ENCODE measurements at places on chromosomes 1 and 21.
A peak's percentile ranks its signal among the peaks of the same experiment; 100 is the strongest.

GRCh38 chr21:38709876-38710275 is 95.9 kb upstream of the ETS2 start:
- H3K27me3 ChIP-seq = peaks cover 17% of the 10 kb centered on the region
- H3K27ac ChIP-seq = no peak overlapping the region
- no peaks in the 10 kb centered on the region for H3K4me1 ChIP-seq

GRCh38 chr1:210291786-210292230 is 36.9 kb upstream of the HHAT start:
- no peaks in the 10 kb centered on the region for H3K36me3 ChIP-seq
- no peak for DNase-seq
- peaks cover 74% of the 10 kb centered on the region for H3K27me3 ChIP-seq
- H3K27ac ChIP-seq = no peak overlapping the region
- peaks cover 5% of the 10 kb centered on the region for H3K4me1 ChIP-seq

DNA sequence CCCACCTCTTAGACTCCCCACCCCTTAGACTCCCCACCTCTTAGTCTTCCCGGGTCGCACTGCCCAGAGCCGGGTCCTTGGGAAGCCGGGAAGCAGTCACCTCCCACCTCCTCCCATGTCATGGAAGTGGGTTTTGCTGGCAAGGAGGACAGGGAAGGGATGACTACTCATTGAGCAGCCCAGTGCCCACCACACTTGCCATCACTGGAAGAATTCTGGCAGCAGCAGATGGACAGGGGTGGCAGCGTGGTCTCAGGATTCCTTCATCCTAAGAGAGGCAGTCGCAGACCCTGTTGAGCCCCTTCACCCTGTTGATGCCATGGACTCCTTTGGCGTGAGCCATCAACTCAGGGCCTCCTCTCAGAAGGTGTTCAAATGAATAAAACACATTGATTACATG is 140.8 kb downstream of the PGBD5 start:
- peaks cover 13% of the 10 kb centered on the region for H3K4me1 ChIP-seq
- peaks cover 4% of the 10 kb centered on the region for H3K27me3 ChIP-seq
- H3K4me3 ChIP-seq = no peak overlapping the region
- peaks cover 28% of the 10 kb centered on the region for H3K36me3 ChIP-seq

GRCh38 chr1:180188684-180189175 is 34.1 kb downstream of the QSOX1 start:
- no peak overlapping the region for H3K27ac ChIP-seq
- H3K36me3 ChIP-seq = peaks cover 77% of the 10 kb centered on the region
- peaks cover 5% of the 10 kb centered on the region for H3K4me1 ChIP-seq
- H3K27me3 ChIP-seq = no peaks in the 10 kb centered on the region
- H3K4me3 ChIP-seq = no peak overlapping the region

DNA sequence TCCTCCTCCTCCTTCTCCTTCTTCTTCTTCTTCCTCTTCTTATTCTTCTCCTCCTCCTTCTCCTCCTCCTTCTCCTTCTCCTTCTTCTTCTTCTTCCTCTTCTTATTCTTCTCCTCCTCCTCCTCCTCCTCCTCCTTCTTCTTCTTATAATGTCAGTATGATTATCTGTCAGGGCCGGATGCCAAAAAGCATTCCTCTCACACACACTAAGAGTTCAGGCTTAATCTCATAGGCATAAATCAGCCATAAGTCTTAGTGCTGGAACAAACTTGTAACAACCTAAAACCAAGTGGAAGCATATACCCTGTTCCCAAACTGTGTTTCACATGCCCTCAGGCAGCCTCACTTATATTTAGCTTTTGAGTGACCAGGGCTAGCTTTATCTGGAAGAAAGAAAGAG is 240.3 kb downstream of the LMX1A start:
- no peak for DNase-seq
- H3K4me3 ChIP-seq = no peak overlapping the region
- peaks cover 47% of the 10 kb centered on the region for H3K27me3 ChIP-seq
- no peaks in the 10 kb centered on the region for H3K36me3 ChIP-seq

- H3K4me3 ChIP-seq = no peak overlapping the region
- no peak for DNase-seq
- H3K27ac ChIP-seq = no peak overlapping the region
- no peaks in the 10 kb centered on the region for H3K27me3 ChIP-seq
- H3K4me1 ChIP-seq = no peaks in the 10 kb centered on the region
Measured at GRCh38 chr1:191760016-191760415, 398.2 kb upstream of the RGS18 start.

- H3K27me3 ChIP-seq = no peaks in the 10 kb centered on the region
- no peaks in the 10 kb centered on the region for H3K36me3 ChIP-seq
- no peak overlapping the region for H3K4me3 ChIP-seq
- no peak for DNase-seq
- no peaks in the 10 kb centered on the region for H3K4me1 ChIP-seq
Measured at GRCh38 chr21:27114111-27114510, 147.2 kb upstream of the ADAMTS5 start.

GRCh38 chr1:232136136-232136535 is 493.8 kb downstream of the SIPA1L2 start:
- H3K27me3 ChIP-seq = peaks cover 19% of the 10 kb centered on the region
- H3K36me3 ChIP-seq = no peaks in the 10 kb centered on the region
- no peak overlapping the region for H3K4me3 ChIP-seq
- H3K27ac ChIP-seq = no peak overlapping the region
- no peaks in the 10 kb centered on the region for H3K4me1 ChIP-seq

DNA sequence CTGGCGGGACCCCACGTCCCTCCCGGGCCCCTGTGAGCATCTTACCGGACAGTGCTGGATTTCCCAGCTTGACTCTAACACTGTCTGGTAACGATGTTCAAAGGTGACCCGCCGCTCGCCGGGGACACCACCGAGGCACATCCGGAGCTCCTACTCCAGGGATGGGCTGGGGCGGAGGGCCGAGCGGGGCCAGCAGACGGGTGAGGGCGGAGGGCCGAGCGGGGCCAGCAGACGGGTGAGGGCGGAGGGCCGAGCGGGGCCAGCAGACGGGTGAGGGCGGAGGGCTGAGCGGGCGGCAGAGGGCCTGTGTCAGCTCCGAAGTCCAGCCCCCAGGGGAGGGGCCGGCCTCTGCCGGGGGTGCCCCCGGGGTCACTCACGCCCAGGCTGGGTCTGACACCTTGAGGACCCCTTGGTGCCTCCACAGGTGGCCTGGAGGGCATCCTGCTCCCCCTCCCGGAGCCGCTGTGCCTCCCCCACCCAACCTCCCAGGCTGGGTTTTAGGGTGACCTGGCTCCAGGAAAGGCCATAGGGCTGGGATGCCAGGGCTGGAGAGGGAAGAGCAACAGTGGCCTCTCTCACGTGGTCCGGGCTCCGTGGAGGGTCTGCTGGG is 5.7 kb upstream of the TTLL10 start:
- H3K4me3 ChIP-seq = no peak overlapping the region
- H3K27me3 ChIP-seq = peaks cover 9% of the 10 kb centered on the region
- no peak overlapping the region for H3K27ac ChIP-seq
- DNase-seq = no peak
- H3K4me1 ChIP-seq = peaks cover 13% of the 10 kb centered on the region
- no peaks in the 10 kb centered on the region for H3K36me3 ChIP-seq

- no peak within 1 kb of the TSS for H3K27ac ChIP-seq
- peaks cover 5% of the 10 kb centered on the region for H3K36me3 ChIP-seq
- DNase-seq = no peak
- H3K4me1 ChIP-seq = no peaks in the 10 kb centered on the region
- peaks cover 4% of the 10 kb centered on the region for H3K27me3 ChIP-seq
- H3K4me3 ChIP-seq = no peak within 1 kb of the TSS
Measured at GRCh38 chr1:17755120-17755519, at the start of gene ACTL8. ACTL8 (plus strand) TSS chr1:17755333; CDS start chr1:17823009, 67,676 bp downstream.

DNA sequence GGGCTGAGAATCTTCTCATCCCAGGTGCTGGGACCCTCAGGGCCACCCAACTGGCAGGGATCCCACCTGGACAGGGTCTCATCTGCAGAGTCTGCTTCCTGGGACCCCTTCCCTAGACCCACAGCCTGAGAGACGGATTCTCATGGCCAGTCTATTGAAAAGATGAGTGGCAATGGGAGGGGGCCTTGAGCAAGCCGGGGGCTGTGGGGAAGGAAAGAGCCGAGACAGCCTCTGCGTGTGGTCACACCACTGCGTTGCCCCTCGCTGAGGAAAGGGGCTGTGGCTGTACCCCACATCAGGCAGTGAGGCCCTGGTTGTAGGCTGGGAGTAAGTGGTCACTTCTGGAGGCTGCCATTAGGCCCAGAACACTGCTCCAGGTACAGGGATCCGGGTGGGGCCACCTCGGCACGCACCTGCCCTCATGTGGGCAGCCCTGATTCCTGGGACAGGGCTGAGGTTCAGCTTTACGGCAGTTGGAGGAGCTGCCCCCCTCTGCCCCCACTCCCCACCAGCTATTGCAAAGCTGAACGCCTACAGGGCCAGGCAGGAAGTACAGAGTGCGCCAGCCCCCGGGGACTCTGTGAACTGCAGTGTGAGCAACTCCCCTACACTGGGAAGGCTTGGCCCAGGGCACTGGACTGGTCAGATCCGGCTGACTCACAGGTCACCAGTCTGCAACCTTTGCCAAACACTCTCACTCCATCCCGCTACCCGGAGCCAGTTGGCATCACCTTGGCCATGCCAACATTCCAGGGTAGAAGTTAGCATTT is 106.9 kb downstream of the RIPK4 start:
- no peak overlapping the region for H3K27ac ChIP-seq
- H3K27me3 ChIP-seq = peaks cover 27% of the 10 kb centered on the region
- no peaks in the 10 kb centered on the region for H3K36me3 ChIP-seq
- no peak overlapping the region for H3K4me3 ChIP-seq

- H3K4me1 ChIP-seq = no peaks in the 10 kb centered on the region
- no peak for DNase-seq
- no peaks in the 10 kb centered on the region for H3K36me3 ChIP-seq
- H3K4me3 ChIP-seq = no peak overlapping the region
- H3K27ac ChIP-seq = no peak overlapping the region
- no peaks in the 10 kb centered on the region for H3K27me3 ChIP-seq
Measured at GRCh38 chr1:160415696-160416290, 15.4 kb downstream of the VANGL2 start.

DNA sequence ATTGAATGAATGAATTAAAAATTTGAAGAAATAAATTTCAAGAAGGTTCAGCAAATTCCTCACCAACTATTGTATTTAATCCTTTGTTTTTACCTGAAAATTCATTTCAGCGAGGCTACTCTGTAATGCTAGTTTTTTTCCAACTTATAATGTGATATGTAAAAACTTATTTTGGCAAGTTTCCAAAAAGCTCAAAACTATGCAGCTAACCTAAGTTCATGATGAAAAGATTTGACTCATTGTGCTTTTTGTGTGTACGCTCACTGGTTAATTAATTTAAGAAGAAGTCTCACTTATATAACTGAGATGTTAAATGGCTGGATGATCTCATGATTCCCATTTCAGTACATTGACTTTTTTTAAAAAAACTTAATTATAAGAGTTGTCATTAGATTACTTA is 196.0 kb upstream of the SAMSN1 start:
- H3K36me3 ChIP-seq = no peaks in the 10 kb centered on the region
- no peak overlapping the region for H3K4me3 ChIP-seq
- H3K27ac ChIP-seq = no peak overlapping the region
- no peak for DNase-seq

GRCh38 chr1:206864939-206865671 is at the start of gene IL20:
IL20 (plus strand) TSS chr1:206865623; CDS start chr1:206865853, 230 bp downstream.
- no peak within 1 kb of the TSS for H3K27ac ChIP-seq
- peak; percentile 89 for DNase-seq
- H3K4me1 ChIP-seq = peaks cover 23% of the 10 kb centered on the region
- H3K27me3 ChIP-seq = peaks cover 7% of the 10 kb centered on the region
- H3K4me3 ChIP-seq = no peak within 1 kb of the TSS

- DNase-seq = peak; percentile 46
- no peak overlapping the region for H3K4me3 ChIP-seq
- H3K36me3 ChIP-seq = no peaks in the 10 kb centered on the region
- peaks cover 3% of the 10 kb centered on the region for H3K27me3 ChIP-seq
- H3K27ac ChIP-seq = no peak overlapping the region
- no peaks in the 10 kb centered on the region for H3K4me1 ChIP-seq
Measured at GRCh38 chr1:229714964-229715603, 89.0 kb downstream of the URB2 start.

GRCh38 chr1:184562806-184563205 is 176.0 kb downstream of the C1orf21 start:
- H3K4me1 ChIP-seq = no peaks in the 10 kb centered on the region
- DNase-seq = no peak
- no peaks in the 10 kb centered on the region for H3K36me3 ChIP-seq
- no peak overlapping the region for H3K27ac ChIP-seq

DNA sequence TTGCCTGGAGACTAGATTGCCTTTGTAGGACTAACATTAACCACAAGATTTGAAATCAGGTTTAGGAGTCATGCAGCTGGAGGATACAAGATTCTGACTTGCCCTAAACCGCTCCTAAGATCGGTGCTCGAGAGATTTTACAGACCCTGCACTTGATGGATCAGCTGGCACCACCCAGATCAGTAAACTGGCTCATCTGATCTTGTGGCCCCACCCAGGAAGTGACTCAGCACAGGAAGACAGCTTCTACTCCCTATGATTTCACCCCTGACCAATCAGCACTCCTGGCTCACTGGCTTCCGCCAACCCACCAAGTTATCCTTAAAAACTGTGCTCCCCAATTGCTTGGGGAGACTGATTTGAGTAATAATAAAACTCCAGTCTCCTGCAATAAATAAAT is 876 bp upstream of the CATSPERE start:
- H3K4me3 ChIP-seq = peak overlapping the region; percentile 45
- H3K27ac ChIP-seq = peak overlapping the region; percentile 47
- peaks cover 19% of the 10 kb centered on the region for H3K36me3 ChIP-seq
- peaks cover 19% of the 10 kb centered on the region for H3K4me1 ChIP-seq
- DNase-seq = peak; percentile 46

DNA sequence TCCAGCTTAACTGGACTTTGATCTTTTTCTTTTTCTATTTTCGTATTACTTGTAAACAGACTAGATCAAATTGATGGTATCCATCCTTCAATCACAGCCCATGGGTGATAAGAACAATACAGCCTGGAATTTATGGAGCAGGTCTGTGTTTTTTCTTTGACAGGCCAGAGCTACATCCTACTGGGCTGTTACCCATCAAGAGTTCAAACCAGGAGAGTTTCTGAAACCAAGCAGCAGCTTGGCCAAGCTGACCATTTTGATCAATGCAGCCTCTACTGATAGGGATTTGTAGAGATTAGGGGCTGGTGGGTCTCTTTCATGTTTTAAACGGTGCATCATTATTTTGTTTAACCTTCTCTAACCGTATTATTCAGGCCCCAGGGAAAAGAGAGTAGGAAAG is 24.3 kb upstream of the CCDC190 start:
- no peak overlapping the region for H3K27ac ChIP-seq
- DNase-seq = no peak
- no peak overlapping the region for H3K4me3 ChIP-seq
- peaks cover 7% of the 10 kb centered on the region for H3K27me3 ChIP-seq
- H3K36me3 ChIP-seq = no peaks in the 10 kb centered on the region

- H3K4me1 ChIP-seq = peaks cover 8% of the 10 kb centered on the region
- H3K4me3 ChIP-seq = no peak overlapping the region
- H3K27ac ChIP-seq = no peak overlapping the region
- peaks cover 46% of the 10 kb centered on the region for H3K27me3 ChIP-seq
- no peak for DNase-seq
Measured at GRCh38 chr1:94105957-94106529, 14.9 kb downstream of the ABCA4 start.

DNA sequence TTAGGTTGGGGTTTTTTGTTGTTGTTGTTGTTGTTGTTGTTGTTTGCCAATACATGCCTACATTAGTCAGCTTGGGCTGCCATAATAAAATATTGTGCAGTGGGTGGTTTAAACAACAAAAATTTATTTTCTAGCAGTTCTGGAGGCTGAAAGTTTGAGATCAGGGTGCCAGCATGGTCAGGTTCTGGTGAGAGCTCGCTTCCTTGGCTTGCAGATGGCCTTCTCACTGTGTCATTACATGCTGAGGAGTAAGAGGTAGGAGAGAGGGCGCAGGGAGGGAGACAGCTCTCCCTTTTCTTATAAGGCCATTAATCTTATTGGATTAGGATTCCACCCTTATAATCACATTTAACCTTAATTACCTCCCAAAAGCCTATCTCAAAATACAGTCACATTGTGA is 52.7 kb downstream of the DIRAS3 start:
- no peaks in the 10 kb centered on the region for H3K4me1 ChIP-seq
- no peak for DNase-seq
